ENCODE measurements at places on chromosomes 2 and 18.

- no peak for DNase-seq
Observed at GRCh38 chr2:75290600-75291150, 91.4 kb upstream of the TACR1 start.

DNA sequence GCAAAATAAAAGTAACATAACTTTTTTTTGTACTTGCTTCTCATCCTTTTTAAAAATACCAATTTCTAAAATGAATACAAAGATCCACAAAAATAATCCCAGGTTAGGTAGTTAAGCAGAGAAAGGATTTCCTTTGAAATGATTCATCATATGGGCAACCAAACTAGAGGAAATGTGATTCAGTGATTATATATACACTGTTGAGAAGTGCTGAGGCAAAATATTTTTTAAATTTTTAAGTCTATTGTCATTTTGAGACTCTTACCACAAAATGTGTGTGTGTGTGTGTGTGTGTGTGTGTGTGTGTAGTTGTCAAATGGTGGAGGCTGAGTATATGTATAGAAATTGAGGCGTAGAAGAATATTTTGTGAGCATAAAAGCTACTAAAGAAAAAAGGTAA, 1075.3 kb downstream of the LRP1B start:
- no peak for DNase-seq

GRCh38 chr2:110777531-110778311, 45.3 kb downstream of the ACOXL start:
- DNase-seq: no peak

DNA sequence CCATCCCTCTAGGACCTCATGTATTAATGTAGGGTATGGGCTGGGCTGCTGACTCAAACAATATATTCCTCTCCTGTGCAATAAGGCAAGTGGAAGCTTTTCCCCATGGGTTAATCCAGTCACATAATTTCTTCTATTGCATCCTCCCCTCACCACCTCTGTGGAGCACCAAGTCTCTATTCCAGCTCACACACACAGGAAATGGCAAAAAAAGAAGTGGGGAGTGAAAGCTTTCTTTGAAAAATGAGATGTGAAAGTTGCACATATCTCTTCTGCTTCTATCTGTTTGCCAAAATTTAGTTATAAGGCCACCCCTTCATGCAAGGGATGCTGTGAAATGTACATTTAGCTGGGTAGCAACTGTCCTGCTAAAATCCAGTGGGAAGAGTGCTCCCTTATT, 121.3 kb downstream of the CDC42EP3 start:
- DNase-seq: no peak

GRCh38 chr18:38576349-38576748, 1010.8 kb upstream of the CELF4 start:
- no peak for DNase-seq

DNA sequence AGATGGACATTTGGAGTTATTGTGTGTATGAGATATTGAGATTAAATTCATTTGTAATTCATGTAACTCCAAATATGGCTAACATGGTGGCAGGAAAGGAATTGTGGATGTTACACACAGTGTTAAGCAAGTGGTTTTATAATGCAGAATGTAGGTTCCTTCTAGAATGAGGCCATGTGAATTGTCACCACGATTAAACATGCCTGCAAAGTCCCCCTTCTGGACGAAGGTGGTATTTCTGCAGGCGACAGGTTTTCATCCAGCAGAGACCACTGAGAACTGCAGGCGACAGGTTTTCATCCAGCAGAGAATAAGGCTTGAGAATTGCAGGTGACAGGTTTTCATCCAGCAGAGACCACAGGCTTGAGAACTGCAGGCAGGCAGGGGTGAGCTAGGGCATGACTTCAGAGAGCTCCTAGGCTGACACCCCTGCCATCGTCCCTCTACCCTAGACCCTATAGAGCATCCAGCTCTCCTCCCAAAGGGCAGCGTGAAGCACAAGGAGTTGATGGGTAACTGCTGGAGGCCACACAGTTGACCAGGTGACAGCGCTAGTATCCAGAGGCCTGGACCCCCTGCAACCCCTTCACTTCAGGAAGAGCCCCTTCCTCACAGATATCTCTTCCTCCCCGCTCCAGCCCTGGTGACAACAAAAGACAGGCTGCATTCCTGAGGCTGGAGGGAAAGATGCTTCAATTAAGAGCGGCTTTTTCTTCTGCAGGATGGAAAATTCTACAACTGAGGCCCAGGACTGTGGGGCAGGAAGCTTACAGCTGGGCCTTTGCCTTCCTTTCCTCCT, 175.8 kb downstream of the LOXHD1 start:
- DNase-seq: no peak

DNA sequence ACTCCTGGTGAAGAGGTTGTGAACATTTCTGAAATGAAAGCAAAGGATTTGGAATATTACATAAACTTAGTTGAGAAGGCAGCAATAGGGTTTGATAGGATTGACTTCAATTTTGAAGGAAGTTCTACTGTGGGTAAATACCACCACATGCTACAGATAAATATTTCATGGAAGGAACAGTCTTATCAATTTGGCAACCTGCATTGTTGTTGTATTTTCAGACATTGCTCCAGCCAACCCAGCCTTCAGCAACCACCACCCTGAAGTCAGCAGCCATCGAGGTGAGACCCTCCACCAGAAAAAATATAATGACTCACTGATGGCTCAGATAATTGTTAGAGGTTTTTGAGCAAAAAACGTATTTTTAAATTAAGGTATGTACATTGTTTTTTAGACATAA, 10.0 kb downstream of the RDH14 start:
- DNase-seq: no peak

DNA sequence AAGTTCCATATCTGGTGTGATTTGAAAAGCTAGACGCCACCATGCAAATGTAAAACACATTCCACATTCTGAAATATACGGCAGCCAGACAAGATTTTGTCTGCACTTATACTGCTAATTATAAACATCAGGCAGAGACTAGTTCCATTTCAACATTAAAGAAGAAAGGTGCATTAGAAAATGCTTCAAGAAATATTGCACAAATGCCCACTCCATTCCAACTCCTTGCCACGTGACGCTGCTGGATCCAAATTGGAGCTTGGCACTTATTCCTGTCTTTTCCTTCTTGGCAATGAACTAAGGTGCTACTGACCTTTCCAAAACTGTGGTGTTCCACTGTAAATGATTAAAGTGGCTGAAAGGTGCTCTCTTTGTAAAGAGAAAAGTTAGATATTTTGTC, 6.3 kb downstream of the COL6A3 start:
- no peak for DNase-seq

DNA sequence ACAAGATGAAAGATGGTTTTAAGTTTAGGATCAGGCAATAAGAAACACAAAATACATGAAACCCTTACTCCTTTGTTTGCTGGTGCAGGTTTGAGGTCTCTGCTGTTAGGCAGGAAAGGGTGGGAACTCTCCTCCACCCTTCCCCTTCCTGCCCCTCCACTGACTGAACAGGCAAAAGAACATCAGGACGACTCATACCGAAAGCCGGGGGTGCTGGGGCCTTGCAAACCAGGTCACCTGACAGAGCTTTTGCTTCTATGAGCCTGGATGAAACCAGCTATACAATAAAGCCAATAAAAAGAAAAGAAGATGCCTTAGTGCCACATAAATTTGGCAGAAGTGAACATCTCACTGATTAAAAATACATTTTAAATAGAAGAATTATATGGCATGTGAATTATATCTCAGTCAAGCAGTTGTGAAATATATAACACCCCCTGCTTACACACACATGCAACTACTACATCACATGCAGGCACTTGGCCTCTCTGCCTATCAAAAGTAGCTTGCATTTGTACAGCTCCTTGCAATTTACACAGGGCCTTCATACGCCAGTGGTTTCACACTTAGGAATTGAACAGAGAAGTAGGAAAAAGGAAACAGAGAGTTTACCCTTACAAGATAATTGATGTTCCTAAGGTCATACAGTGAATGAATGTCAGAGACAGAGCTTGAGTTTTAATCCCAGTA, 215.1 kb upstream of the TRIB2 start:
- DNase-seq: peak; percentile 26

- DNase-seq: no peak
Observed at GRCh38 chr2:174967691-174968260, 37.4 kb downstream of the CHN1 start.

GRCh38 chr18:10235661-10235952, 218.8 kb upstream of the APCDD1 start:
- DNase-seq: no peak

GRCh38 chr2:204255071-204255470, 290.2 kb upstream of the PARD3B start:
- DNase-seq: no peak

- peak; percentile 19 for DNase-seq
Observed at GRCh38 chr18:9575558-9575957, 38.8 kb downstream of the PPP4R1 start.

GRCh38 chr2:53715568-53715967, 52.0 kb upstream of the CHAC2 start:
- DNase-seq: no peak

DNA sequence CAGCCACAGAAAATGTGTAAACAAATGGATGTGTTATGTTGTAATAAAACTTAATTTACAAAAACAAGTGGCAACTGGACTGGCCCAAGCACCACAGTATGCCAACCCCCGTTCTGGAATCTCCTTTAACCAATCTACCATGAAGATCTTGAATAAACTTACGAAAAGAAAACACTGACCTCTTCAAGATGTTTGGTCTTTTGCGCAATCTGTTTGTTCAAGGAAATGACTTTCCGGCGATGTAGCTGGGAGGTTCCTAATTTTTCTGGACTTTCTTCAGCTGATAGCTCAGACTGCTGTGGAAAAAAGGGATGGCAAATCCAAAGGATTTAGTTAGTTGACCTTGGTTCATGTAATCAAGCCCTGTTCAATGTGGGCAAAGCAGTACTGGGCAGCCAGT, 55.7 kb downstream of the CCDC93 start:
- DNase-seq: no peak

- no peak for DNase-seq
Observed at GRCh38 chr2:191001032-191001431, 12.9 kb downstream of the STAT1 start.

DNA sequence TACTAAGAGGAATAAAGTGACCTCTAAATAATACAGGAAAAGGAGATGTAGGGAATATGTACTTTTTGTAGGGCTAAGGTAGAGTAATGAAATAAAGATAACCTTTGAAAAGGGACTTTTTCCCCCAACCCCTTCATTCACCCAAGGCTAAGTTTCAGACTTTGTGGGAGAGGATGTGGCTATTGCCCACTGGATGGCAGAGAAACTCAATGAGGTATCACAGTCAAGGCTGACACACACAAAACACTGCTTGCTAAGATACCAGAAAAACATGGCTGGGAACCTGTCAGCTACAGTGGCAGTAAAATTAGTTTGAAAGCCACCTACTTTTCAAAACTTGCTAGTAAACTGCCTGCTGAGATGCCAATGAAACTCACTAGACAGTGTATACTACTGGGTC, 158.8 kb upstream of the WDSUB1 start:
- no peak for DNase-seq

DNA sequence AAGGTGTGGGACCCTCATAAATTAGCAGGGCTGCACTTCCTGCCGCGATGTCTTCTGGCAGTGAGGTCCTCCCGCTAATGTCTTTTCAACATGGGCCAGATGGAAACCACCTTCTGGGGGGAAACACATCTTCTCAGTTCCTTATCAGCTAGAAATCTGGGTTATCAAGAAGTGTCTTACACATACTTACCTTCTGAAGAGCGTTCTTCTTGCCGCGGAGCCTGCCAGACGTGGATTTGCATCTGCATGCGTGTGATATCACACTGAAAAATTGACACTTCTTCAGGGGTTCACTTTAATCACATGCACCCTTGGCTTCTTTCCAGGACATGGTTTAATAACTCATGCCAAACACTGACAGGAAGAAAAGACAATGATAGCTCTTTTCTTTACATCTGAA, 163.5 kb upstream of the SOX11 start:
- DNase-seq: no peak

- no peak for DNase-seq
Observed at GRCh38 chr18:39341129-39341528, 1775.5 kb upstream of the CELF4 start.

- no peak for DNase-seq
Observed at GRCh38 chr18:57772387-57772799, 30.7 kb downstream of the ATP8B1 start.

DNA sequence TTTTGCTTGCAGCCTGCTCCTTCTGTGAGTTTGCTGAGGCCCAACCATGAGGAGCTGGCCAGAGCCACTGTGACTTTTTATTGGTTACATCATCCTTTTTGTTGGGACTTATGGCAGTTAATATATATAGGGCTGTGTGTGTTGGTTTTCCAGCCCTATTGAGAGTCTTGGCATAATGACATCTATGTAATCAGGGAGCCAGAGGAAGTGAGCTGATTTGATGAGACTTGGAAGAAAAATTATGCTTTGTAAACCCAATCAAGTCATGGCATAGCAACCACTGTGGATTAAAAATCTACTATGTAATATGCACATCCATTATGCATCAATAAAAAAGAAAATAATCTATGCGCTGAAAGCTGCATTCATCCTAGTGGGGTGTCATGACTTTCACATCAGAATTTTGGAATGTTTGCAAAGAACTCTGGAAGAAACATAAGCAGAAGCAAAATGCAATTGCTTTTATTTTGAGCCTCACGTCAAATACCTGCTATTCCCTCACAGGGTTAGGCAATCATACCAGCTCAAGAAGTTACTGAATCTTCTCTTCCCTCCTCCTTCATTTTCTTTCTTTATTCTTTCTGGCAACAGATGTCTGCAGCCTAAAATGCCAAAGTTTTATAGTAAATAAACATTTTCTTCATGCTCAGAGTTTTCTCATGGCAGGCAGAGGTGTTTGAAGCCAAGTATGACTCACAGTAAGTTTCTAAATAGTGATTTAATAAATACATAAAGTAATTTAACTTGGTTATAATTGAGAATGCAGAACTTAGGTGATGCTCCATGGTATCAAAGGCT, 308.5 kb downstream of the KCNS3 start:
- DNase-seq: no peak

- DNase-seq: no peak
Observed at GRCh38 chr2:66013456-66013855, 421.5 kb upstream of the MEIS1 start.

DNA sequence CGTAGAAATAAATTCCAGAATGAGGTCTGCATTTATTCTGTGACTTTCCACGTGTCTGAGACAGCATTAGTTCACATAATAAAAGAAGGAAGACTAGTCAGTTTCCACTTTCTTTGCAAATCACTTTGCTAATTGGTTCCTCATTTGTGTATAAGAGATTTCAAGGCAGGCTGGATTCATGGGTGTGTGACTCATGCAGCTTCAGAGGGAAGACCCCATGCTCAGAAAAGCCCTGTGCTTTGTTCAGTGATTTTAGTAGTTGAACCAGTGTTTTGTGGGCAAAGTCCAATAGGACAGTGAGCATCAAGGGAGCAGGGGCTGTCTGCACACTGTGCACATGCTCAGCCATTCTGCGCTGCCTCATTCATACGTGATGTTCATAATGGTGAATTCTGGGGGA, 297.8 kb downstream of the DLGAP1 start:
- DNase-seq: no peak

DNA sequence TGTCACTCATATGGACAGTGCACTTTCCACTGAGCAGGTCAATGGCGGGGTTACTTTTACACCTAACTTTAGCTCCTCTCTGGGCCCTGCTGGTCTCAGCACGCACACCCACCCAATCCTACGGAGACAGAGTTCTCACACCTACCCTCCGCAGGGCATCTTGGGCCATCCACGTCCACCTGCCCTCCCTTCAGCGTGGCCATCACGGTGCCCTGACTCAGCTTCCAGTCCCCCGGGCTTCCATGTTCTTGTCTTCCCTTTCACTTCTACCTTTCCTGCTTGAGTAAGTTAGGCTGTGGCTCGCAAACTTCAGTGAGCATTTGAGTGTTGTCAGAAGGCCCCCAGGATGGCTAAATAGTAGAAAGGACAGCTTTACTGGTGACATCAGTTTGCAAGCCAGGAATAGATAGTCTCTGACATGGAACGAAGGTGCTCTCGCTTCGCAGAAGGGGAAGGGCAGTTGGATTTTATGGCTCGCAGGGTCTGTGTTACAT, 232.4 kb downstream of the SEPTIN10 start:
- no peak for DNase-seq
